8988T (cell line): ENCODE measurements at places on chromosomes 5 and 9.

GRCh38 chr5:112119508-112119907 is 299.6 kb downstream of the EPB41L4A start:
- DNase-seq, result no peak

DNA sequence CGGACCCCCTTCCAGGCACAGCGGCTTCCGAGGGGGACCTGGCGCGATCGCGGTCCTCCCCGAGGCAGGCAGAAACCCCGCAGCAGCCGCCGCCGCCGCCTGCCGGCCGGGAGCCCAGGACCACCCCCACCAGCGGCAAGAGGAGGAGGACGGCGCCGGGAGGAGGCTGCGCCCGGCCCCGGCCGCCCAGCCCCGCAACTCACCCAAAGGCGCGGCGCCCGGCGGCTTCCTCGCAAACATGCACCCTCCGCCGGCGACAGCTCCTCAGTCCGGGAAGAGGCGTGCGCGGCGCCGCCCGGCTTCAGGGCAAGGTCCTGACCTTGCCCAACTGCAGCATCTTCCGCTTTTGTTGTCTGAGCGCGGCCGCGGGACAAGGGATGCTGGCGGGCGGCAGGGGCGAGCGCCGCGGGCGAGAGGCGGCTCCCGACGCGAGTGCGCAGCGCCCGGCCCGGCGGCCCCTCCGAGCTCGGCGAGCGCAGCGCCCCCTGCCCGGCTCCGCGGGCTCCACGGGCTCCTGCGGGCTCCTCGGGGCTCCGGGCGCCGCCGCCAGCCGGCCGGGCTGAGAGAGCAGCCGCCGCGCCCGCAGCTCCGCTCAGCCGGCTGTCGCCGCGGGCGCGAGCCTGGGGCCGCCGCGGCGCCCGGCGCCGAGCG is 507 bp downstream of the CTNND2 start:
- no peak for DNase-seq

DNA sequence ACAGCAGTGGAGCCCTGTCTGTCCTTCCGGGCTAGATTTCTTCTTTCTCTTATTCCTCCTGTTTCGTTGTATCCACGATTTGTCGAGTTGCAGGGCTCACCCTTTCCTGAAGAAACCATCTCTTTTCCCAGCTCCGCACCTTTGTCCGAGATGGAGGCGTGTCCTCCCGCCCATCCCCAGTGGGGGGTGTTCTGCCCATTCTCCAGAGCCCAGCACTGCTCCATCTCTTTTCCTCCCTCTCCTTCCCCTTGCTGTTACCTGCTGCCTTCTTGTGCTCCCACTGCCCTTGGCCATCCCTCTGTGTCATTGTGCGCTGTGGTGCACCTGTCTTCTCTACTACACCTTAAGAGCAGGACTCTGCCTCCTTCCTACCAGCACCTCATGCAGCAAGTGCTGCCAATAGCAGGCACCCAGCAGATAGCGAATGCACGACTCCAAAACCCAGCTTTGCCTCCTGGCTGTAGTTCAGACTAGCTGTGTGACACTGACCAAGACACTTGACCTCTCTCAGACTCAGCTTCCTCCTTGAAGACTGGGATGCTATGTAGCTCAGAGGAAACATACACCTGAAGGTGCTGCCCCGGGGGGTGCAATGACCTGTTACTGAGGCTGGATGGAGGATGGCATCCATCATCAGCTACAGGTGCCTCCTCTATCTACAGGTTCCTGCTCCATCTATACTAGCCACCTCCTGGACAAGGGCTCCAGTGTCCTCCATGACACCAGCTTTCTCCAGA is 8.9 kb downstream of the OR13J1 start:
- no peak for DNase-seq

- no peak for DNase-seq
Observed at GRCh38 chr5:5101676-5102075, 38.5 kb upstream of the ADAMTS16 start.

- DNase-seq, result no peak
Observed at GRCh38 chr5:116652196-116652729, 77.6 kb upstream of the SEMA6A start.

DNA sequence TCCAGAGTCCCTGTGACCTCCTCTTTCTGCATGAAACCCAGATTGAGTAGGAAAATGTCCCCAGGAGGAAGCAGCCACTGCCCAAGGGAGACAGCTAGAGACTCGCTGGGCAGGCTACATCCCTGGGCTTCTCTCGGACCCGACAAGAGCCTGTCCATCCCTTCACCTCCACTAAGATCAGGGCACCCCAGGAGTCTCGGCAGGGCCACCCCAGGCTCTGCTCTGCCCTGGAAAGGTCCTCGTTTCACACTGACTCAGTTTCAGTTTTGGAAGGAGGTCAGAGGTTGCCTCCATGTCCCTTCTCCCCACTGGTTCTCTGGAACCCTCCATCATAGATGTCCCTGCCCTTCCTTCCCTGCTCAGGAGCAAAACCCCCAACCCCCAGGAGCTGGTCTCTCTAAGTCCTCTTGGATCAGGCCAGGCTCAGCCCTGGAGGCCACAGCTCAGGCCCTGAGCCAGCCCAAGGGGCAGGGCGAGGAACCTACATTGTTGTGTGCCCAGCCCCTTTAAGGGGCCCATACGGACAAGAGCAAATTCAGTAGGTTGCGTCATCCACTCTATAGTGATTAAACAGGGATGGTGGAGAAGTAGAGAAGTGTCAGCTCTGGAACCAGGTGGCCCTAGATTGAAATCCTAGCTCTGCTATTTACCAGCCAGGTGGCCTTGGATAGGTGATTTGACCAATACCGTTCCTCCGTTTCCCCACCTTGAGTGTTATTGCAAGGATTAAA is 37.4 kb downstream of the C9orf50 start:
- DNase-seq, result no peak

DNA sequence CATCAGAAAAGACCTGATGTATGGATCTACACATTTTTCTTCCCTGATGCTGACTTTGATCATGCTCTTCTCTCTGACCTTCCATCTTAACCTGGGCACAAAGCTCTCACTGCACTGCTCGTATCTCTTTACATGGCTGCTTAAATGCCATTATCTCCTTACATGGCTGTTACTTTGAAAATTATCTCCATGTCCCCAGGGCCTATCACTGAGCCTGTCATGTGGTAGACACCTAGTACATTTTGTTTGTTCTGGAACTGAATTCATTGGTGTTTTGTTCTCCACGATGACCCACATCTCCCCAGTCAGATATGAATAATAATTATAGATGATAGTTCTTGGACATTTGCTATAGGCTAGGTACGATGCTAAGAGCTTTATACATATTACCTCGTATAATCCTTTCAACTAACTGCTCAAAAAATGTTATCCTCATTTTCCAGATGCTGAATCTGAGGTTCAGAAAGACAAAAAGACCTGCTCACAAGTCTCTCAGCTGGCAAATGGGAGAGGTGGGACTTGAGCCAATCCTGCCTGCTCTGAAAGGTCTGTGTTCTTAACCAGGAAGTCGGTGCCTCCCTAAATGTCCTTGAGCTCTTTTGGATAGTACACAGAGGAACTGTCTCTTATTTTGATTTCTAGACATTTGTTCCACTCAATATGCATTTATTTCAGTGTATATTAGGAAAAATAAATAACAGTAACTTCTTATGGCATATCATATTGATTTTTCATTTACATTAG is 9.8 kb upstream of the CPEB4 start:
- no peak for DNase-seq

- no peak for DNase-seq
Observed at GRCh38 chr9:86614871-86615849, 260.9 kb upstream of the TUT7 start.

DNA sequence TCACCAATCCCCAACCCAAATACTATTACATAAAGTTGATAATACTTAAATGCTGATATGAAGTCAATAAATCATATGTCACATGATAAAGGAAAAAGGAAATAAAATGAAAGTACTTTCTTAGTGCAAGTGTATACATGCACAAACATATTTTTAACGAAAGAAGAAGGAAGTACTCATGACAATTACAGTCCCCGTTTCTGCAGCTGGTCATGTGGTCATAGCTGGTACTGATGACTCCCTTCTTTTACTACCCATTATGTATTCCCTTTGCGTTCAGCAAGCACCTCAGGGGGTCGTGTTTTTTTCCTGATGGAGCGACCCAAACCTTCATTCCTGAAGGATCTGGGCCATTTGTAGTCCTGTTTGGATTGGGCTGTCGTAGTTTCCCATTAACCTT is 27.3 kb downstream of the CENPP start:
- no peak for DNase-seq

GRCh38 chr5:158886086-158886485 is 213.6 kb downstream of the EBF1 start:
- DNase-seq, result no peak

- no peak for DNase-seq
Observed at GRCh38 chr5:63655043-63655442, 307.2 kb downstream of the HTR1A start.

DNA sequence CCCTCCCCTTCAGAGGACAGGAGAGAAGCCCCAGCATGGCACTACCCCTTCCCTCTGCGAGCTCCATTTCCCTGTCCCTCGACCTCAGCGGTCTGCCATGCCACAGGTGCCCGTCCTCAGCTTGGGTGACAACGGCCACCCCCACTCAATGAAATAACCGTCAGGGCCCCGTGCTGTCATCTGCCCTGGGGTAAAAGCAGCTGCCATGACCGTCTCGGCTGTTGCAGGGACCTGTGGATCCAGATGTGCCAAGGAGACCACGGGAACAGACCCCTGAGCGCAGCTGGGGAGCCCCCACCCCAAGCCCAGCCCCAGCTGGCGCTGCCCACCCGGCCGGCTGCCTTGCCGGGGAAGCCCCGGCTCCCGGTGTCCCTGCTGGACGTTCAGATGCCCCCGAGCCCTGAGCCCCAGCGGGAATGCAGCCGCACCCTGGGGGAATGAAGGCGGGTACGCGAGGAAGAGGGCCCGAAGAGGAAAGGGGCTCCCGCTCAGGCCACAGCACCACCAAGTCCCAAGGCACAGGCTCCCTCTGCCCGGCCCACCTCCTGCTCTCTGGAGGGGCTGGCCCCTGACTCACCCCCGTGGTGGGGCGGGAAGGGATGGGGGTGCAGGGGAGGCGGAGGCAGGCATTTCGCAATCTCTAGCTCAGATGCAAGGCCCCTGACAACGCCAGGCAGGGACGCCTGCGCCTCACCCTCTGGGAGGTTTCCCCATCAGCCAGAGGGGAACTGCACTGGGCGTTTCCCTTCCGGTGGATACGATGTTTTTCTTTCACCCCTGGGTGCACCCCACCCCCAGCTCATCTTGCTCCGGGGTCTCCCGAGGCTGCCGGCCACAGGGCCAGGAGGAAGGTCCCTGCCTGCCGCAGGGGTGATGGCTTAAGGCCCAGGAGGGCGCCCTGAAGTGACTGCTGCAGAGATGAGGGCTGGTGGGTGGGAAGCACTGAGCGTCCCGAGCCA is 49.2 kb downstream of the NACC2 start:
- DNase-seq, result no peak

DNA sequence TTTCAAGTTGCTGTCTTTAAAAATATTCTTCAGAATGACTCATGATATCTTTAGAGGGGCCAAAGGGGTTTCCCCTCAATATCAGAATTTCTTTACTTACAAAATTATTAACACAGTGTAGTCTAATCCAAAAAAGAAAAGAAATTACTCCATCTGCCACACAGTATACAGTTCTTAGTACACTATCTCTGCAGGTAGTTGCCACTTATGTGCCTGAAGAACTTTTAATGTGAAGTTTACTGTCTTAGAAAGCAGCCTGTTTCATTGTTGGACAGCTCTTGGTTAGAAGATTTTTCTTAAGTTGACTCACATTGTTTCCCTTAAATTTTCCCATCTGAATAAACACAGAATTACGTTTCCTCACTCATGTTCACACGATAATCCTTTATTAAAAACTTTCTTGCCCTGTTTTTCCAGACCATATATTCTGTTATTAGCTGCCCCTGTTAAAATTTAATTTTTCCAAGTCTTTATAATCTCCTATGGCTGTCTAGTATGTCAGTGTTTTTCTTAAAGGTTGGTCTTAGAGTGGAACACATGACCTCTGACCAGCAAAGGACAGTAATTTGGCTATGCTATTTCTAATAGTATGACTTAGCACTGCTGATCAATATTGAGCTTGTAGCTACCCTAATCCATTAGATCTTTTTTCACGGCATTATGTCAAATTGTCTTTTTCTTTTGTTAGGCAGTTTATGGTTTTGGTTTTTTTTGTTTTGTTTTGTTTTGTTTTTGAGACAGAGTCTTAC is 21.8 kb upstream of the FKTN start:
- DNase-seq, result no peak

GRCh38 chr5:157986431-157986990 is 127.6 kb upstream of the CLINT1 start:
- DNase-seq, result no peak

GRCh38 chr5:88374391-88374790 is 105.7 kb upstream of the TMEM161B start:
- DNase-seq, result no peak

DNA sequence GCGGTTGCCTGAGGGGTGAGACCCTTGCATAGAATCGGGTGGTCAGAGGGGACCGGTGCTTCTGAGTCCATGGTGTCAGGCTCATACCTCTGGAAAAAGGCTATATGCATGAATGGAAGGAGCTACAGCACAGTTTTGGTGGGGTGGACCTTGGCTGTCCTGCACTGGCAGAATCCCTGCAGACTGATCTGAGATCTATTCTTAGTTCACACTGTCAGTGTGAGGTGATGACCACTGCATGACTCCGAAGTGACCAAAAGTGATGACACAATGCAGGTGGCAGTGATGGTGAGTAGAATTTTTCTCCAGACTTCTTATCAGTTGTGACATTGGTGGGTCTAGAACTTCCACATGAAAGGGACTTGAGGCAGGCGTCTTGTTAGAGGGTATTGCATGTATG is 105.2 kb upstream of the SLC28A3 start:
- DNase-seq, result no peak

- no peak for DNase-seq
Observed at GRCh38 chr5:64814073-64814472, 45.3 kb downstream of the CWC27 start.

DNA sequence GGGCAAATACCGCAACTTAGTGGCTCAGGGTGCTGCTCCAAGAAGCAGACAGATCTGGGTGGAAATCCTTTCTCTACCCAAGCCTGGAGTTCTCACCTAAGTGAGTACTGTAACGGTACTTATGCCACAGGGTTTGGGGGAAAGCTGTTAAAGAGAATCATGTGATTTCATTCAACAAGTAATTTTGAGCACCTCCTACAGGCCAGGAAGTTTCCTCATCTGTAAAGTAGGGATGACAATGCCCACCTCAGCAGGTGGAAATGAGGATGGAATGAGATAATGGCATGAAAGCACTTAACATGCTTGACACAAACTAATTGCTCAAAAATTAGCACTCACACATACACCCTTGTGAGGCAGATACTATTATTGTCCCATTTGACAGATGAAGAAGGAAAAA is 114.1 kb downstream of the JAKMIP2 start:
- no peak for DNase-seq

- no peak for DNase-seq
Observed at GRCh38 chr9:129962889-129963703, 79.9 kb downstream of the FNBP1 start.
